ENCODE measurements at places on chromosomes 2 and 18.

DNA sequence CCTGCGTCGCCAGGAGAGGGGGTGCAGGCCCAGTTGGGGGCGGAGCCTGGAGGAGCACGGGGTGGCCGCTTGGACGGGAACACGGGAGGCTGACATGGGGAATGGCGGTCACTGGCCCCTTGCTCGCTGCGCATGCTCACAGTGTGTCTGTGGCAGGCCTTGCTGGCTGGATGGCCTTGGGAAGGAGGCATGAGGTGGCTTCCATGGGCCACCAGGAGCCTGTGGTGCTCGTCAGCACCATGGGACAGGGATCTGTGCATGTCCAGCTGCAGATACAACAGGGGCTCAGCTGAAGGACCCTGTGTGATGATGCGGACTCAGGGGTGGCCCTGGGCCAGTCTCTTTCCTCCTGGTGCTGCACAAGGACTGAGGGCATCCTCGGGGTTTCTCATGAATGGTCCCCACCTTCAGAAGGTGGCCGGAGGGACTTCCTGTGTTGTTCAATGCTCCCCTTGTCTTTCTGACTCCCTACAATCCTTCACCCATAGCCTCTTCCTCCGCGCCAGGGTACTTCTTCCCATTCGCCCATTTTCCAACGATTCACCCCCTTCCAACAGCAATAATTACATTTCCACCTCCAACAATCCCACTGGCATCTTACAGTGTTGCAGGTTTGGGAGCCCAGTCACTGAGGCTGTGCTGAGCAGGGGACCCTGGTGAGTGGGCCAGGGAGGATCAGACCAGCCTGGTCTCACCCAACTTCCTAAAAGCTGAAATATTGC lies 3.4 kb upstream of the SP140L start:
- no peak for DNase-seq

DNA sequence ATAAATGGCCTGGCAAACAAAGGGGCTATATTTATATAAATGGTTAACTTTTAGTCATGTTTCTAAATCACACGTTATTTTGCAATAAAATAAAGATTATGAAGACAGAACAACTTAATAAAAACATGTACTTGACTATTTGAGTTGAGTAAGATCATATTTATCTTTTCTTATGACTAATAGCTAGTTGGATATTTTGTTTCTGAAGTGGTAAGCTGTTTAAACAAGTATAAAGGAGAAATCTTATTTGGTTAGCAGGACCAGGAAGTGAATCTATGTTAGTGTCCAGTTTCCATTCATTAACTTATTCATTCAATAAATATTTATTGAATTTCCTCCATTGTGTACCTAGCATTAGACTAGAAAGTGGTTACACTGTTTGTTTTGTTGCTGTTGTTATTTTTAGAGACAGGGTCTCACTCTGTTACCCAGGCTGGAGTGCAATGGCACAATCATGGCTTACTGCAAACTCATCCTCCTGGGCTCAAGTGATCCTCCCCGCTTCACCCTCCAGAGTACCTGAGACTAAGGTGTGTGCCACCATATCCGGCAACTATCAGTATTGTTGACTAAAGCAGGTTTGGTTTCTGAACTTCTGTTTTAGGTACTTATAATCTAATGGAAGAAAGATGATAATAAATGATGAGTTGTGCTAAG lies 312.6 kb downstream of the DPP10 start:
- DNase-seq, result no peak

DNA sequence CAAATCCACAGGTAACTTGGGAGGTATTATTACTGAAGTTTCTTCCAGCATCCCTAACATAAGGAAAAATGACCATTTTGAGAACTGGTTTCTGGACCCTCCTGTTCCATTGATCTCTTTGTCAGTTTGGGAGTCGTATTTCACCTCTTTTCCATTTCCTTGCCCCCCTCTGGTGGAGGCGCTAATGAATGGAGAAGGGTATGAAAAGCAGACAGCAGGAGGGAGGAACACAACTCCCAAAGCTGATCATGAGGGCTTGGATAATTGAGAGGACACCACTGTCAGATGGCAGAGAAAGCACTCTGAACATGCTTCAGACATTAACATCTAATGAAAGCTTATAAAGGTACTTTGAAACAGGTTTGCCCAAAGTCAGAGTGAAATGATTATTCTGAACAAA lies 56.6 kb upstream of the TLK1 start:
- DNase-seq, result no peak

DNA sequence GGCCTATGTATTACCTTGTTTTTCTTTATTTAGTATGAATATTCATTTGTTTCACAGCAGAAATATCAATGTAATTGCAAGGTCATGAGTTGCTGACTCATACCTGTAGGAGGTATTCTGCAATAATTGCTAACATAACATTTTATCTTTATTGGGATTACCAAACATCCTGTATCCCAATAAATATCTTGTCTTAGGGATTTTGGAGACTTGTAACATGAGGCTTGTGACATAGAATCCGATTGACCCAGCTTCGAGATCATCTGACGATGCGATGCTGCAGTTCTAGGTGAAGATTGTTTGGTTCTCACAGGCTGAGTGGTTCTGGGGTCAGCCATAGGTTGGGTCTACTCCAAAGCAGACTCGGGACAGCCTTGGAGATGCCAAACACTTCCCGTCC lies 133.4 kb upstream of the RND3 start:
- no peak for DNase-seq

- DNase-seq, result no peak
Measured at GRCh38 chr2:25833566-25833965, 44.7 kb downstream of the ASXL2 start.
